Stimulated activated CD8-positive, alpha-beta memory T cell treated with anti-CD3 and anti-CD28 coated beads, Interleukin-7, amount 100 ng/mL, for 48 hours (primary cell): ENCODE measurements at places on chromosomes 16 and 17.

GRCh38 chr16:87953308-87954215 lies 2.3 kb downstream of the BANP start:
- no peak for DNase-seq

DNA sequence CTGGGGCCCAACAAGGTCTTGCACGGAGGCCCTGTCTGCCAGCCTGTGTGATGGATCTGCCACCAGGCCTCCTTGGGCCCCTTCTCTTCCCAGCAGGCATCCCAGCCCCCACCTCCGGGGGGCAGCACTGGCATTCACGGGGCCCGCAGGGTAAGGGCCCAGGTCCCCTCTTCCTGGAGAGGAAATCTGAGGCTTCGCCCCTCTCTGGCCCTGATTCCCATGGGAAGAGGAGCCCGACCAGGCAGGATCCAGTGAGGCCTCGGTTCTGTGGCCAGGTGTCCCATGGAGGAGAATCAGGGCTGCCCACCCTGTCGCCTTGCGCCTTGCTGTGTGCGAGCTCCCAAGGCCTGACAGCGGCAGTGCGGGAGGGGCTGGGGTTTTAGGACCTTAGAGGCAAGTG lies 48.4 kb downstream of the PDPK1 start:
- DNase-seq, result no peak

DNA sequence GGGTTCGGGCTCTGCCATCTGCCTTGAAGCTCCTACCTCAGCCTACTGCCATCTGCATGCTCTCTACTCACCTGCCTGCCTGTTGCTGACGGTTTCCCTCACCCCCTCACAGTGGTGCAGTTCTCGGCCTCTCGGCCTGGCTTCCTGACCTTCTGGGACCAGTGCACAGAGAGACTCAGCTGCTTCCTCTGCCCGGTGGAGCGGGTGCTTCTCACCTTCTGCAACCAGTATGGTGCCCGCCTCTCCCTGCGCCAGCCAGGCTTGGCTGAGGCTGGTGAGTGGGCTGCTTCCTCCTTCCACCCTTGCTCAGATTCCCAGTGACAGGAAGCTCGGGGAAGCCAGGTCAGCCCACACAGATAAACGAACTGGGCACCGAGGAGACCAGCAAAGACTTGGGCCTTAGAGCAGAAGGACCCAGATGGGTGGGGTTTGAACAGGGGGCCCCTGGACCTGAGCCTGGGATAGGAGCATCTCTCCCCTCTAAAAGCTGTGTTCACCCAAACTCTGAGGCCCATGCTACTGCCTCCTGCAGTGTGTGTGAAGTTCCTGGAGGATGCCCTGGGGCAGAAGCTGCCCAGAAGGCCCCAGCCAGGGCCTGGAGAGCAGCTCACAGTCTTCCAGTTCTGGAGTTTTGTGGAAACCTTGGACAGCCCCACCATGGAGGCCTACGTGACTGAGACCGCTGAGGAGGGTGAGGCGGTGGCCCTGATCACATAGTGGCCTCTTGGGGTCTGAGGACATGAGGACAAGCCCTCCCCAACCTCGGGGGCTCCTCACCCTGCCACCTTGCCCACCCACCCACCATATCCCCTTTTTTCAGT lies 16.4 kb downstream of the RIPOR1 start:
- no peak for DNase-seq

GRCh38 chr16:2019518-2019920 lies at the start of gene NPW:
Gene NPW (plus strand): TSS chr16:2019785.
- DNase-seq, result no peak

DNA sequence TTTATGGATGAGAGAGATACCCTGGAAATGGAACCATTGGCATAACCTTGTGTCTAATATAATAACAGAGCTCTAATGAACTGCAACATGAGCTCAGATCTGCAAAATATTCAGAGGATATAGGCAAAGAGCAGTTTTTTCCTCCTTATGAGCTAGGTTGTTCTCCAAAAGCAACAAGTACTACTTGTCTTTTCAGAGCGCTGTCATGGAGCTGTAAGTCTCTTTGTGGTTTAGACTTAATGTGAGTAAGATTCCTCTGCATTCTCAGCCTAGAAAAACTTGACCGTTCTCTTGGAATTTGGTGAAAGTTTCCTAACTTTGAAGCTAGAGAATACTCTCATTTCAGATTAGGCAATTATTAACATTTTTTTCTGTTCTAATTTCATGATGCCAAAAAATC lies 85.2 kb downstream of the FTO start:
- no peak for DNase-seq

DNA sequence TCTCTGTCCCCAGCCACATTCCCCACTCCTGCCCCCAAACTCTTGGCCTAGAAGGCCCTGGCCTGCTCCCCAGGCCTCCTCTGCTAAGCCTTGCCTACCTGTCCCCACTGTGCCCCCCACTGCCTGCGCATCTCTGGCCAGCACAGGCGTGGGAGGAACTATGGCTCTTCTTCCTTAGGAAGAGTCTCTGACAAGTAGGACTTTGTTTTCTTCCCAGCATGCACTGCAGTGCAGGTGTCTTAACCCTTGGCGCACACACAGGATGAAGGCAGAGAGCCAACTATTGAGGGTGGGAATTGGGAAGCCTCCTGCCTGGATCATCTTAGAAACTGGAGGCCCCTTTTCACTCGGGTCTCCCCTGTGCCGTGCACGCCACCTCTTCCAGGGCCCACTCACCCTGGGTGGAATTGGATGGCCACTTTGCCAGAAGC lies 3.6 kb downstream of the AMDHD2 start:
- no peak for DNase-seq

- DNase-seq, result no peak
These were observed 97.1 kb upstream of the HS3ST3A1 start for GRCh38 chr17:13698832-13699231.

DNA sequence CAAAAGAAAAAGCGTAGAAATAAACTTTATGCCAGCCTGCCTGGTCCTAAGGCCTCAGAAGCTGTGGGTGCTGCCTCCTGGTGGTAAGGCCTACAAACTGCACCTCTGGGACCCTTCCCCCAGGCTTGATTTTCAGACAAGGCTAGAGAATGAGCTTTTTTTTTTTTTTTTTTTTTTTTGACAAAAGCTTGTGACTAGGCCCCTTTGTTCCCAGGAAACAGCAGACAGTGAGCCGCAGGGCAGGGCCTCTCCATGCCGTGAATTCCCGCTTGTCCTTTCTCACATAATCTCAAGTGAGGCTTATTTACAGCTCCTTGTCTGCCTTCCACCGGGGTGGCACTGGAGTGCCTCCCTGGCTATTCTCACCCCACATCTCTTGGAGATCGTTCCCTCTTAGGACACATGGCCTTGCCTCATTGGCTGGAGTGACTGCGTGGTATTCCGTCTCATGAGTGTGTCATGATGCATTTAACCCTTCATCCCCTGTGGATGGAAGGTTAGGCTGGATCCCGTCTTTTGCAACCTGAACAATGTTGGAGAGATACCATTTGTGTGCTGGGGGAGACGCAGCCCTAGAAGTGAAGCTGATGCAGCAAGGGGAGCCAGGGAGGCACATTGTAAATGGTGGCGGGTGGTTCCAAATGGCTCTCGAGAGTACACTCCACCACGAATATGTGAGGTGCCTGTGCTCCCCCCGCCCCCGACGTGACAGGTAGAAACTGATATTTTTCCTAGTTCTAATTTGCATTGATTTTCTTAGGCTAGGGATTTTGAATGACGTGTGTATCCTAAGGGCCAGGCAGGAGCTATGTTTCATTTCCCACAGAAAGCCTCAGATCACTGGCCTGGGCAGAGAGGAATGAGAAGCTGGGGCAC lies 49.6 kb downstream of the USP22 start:
- peak; percentile 33 for DNase-seq

DNA sequence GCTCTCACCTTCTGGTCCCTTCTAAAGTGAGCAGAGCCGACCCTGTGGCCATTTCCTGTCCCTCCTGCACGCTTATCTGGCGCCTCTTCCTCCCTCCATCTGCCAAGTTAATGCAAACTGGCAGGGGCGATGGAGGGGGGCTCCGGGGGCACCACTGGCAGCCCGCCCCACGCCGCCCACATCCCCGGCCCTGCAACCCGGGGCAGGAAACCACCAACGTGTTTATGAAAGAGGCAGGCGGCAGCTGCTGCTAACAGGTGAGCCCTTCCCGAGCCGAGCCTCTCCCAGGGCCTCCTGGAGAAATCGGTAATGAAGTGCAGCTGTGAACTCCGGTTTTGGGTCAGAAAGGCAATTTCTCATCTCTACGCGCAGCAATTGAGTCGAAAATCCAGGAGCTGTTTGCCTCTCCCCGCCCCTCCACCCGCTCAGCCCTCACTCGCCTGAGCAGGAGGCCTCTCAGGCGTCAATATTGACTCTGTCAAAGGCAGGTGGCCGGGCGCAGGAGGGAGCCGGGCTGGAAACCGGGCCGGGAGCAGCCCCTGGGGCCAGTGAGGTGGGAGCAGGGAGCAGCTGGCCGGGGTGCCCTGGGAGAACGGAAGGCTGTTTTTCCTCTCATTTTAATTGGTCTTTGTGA lies 164.4 kb upstream of the GSE1 start:
- DNase-seq, result no peak

GRCh38 chr17:32946375-32947135 lies 18.6 kb downstream of the TMEM98 start:
- DNase-seq, result no peak

DNA sequence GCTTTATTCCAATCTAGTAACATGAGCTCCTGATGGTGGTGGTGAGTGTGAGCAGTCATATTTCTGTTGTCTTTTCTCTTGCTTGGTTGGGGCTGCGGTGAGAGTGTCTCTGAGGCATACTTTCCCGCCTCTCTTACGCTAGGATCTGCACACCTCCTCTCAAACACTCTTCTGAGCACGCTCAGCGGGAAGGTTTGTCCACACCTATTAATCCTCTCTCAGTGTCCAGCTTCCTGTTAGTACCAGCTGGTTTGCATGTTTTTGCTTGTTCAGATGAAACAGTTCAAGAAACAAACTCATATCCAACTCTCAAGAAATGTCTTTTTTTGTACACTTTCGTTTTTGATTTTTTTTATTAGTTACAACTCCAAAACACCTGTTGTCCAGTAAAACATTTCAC lies 89.5 kb downstream of the CCDC182 start:
- no peak for DNase-seq

DNA sequence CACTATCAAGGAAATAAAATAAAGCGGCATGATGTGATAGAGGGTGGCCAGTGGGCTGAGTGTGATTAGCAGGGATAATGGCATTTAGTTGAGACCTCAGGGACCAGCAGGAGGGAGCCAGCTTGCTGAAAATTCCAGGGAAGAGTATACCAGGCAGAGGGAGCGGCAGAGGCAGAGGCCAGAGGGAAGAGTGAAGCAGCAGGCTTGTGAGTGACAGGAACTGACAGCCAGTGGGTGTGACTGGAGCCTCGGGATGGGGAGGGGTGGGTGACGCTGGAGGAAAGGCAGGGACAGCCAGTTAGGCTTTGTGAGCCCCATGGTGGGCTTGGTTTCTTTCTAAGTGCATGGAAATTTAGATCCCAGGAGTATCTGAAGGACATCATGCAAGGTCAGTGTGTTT lies 209.7 kb upstream of the CACNG3 start:
- no peak for DNase-seq

- DNase-seq, result no peak
These were observed 108.6 kb upstream of the GOT2 start for GRCh38 chr16:58842746-58843145.

DNA sequence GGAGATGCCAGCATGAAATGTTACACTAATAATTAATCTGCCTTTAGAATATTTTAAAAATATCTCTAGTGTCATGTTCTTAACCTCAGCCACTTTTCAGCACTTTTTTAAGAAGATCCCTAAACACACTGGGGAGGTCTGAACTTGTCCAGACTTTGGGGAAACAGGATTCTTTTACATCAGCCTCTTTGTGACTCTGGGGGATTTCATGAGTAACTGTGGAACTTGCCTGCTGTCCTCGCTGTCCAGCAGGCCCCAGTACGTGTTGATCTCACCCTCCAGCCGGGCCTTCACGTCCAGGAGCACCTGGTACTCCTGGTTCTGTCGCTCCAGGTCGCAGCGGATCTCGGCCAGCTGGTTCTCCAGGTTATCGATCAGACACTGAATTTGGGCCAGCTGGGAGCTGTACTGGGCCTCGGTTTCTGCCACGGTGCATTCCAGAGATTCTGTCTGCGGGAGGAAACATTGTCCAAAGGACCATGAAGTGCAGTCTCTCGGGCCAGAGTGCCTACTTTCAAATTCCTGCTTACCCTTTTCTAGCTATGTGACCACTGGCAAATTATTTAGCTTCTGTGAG lies 5.5 kb downstream of the KRT40 start:
- DNase-seq, result no peak

GRCh38 chr16:88405216-88406060 lies 22.7 kb downstream of the ZNF469 start:
- DNase-seq, result no peak

- DNase-seq, result no peak
These were observed 9.6 kb downstream of the CDC42EP4 start for GRCh38 chr17:73302189-73302588.

GRCh38 chr16:46924402-46924801 lies 40.2 kb downstream of the GPT2 start:
- DNase-seq, result no peak

DNA sequence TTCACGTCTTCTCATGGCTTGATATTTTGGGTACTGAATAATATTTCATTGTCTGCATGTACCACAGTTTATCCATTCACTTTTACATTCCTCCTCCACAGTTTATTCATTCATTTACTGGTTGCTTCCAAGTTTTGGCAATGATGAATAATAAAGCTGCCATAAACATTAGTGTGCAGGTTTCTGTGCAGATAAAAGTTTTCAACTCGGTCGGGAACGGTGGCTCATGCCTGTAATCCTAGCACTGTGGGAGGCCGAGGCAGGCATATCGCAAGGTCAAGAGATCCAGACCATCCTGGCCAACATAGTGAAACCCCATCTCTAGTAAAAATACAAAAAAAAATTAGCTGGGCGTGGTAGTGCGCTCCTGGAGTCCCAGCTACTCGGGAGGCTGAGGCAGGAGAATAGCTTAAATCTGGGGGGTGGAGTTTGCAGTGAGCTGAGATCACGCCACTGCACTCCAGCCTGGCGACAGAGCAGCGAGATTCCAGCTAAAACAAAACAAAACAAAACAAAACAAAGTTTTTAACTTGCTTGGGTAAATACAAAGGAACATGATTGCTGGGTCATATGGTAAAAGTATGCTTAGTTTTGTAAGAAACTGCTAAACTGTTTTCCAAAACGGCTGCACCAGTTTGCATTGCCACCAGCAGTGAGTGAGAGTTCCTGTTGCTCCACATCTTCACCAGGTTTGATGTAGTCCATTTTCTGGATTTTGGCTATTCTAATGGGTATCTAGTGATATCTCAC lies 89.5 kb downstream of the WWP2 start:
- DNase-seq, result no peak
